SIG-M5 (cell line): ENCODE measurements at places on chromosomes 11 and 22.

DNA sequence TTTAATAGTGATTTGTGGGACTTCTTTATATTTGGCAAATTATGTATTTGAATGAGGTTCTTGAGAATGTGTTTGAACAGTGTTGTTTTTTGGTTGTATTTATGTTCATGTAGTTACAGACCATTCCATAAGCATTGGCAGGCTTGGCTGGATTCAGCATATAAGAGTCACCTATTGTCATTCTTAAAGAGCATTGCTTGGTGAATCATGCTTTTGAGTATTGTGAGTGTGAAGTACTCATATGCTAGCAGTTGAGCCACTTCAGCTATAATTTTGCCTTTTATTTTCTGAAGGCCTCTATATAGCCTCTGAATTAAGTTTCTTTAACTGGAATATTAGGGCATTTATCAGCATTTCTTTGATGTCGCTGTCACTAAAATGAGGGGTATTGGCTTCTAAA lies 110.0 kb upstream of the GAL start:
- no peak for DNase-seq

DNA sequence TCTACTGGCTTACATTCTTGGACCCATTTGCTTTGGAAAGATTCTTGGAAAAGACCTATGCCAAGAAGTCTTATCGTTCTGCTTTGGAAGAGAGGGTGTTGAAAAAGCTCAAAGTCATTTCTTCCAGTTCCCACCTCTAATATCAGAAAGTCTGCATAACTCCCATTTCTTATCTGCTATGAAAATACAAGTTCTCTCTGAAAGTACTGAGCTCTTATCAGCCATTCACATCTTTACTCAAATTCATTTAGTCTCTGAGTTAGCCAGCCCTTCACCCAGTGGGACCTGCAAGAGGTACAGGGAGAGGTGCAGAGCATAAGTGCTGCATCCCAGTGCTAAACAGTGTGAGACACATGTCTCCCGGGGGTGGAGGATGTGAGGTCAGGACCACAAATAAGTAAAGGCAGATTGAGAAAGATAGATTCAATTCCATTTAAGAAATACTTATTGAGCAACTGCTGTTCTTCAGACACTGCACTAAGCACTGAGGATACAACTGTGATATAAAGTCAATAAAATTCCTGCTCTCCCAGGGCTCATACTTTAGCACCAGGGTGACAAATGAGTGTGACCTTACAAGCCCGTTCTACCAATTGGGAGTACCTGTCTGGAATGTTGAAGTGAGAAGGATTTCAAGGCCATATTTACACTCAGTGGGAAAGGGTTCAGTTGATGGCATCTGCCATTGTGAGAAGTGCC lies 76.7 kb downstream of the PISD start:
- no peak for DNase-seq

- DNase-seq: no peak
These were observed 46.6 kb downstream of the RDX start for GRCh38 chr11:110249766-110250165.

GRCh38 chr11:13535819-13536218 lies 40.0 kb upstream of the PTH start:
- DNase-seq: no peak

DNA sequence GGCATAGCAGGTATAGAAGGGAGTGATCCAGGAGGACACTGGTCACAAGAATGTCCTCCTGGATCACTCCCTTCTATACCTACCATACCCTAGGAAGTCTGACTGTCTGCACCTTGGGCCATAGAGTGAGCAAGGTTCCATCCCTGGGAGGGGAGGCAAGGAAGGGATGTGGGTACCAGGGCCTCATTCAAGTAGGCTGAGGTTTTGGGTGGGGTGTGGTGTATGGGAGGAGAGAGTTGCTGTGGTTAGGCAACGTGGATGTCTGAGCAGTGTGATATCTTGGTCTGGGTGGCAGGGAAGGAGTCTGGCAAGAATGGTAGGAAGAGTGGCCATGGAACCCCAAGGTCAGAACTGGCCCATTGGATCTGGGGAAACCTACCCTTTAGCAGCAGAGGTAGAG lies 13.2 kb downstream of the PPFIBP2 start:
- no peak for DNase-seq

DNA sequence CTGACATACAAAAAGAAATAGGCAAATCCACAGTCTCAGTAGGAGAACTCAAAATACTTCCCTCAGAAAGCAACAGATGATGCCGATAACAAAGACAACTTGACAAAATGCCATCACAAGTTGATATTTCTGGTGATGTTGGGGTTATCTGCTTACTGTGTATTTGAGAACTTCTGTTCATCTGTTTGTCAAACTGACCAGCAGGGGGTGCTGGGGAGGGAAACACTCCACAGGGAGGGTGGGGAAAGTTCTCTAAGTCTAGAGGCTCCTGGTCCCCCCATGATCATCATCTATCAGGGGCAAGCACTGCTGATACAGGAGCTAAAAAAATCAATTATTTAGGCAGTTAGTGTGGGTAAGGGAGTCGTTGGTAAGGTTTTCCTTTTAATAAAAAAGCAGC lies 19.2 kb downstream of the GLYATL1 start:
- no peak for DNase-seq

DNA sequence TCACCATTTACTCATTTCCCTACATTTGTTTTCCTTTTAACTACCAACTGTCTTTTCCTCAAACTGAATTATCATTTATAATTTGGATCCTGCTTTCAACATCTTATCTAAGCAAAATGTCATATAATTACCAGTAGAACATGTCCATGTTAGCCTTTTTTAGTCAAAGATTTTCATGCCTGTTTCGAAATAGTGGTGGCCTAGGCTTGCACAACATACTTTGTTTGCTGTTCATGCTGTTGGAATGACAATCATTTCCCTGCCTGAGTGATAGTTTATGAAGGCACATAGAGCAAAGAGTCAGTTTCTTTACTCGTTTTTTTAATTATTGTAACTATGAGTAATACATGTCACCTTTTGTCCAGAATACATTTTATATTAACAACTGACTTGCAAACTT lies 144.3 kb upstream of the ANO3 start:
- no peak for DNase-seq

- DNase-seq: no peak
These were observed 817 bp downstream of the ARL2 start for GRCh38 chr11:65014726-65015227.

DNA sequence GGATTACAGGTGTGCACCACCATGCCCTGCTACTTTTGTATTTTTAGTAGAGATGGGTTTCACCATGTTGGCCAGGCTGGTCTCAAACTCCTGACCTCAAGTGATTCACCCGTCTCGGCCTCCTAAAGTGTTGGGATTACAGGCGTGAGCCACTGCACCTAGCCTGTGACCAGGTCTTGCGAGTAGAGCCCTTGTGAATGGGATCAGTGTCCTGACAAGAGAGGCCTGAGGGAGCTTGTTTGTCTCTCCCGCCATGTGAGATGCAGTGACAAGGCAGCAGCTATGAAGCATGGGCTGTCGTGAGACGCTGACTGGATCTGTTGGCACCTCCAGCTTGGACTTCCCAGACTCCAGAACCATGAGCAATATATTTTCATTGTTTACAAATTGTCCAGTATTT lies 69.3 kb downstream of the LRRC32 start:
- no peak for DNase-seq

DNA sequence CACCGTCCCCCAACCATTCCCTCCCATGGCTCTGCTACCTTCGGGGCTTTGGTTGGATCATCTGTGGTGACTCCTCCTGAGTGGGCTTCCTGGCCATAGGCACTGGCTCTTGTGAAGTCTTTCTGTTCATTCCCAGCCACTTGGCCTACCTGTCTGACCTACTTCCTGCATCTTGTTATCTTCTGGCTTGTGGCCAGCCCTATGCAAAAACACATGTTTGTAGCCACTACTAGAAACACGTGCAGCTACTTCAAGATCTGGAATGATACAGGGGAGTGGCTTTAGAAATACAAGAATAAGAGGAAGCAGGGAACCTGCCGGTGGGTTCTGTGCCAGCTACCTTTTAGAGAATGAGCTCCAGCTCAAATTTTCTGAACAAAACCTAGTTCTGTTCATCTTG lies 20.9 kb downstream of the RCOR2 start:
- no peak for DNase-seq

DNA sequence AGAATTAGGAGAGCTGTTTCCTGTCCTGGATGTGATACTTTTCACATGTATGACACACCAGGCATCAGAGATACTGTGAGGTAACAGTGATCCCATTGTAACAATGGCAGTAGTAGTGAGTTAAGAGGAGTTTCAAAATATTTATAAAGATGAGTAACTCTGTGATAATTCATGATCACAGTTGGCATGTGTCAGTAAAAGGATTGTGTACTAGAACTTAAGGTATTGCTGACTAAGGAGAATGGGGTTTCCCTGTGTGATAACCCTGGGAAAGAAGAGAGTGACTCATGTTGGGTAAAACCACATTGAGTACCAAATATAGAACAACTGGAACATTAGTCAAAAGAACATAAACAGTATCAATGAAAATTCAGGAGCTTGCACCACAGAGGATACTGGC lies 22.9 kb upstream of the SLC5A1 start:
- no peak for DNase-seq

DNA sequence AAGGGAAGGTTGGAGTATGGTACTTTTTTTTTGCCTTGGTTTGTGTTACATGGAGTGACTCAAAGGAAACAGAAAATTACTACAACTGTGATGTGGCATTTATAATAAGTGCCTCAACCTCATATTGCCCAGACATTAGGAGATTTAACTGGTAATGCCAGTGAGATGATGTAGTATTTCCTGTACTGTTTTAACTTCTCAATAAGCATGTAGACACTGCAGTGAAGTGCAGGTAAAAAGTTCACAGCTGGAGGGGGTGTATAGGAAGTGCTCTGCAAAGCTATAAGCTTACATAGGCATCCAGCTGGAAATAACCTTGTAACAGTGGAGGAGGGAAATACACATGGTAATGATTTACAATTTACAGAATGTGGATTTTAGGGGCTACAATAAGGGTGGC lies 138.2 kb upstream of the MTMR2 start:
- DNase-seq: no peak

- no peak for DNase-seq
These were observed 447.5 kb upstream of the KIRREL3 start for GRCh38 chr11:127448101-127448500.

- no peak for DNase-seq
These were observed 28.9 kb downstream of the NAP1L4 start for GRCh38 chr11:2963112-2963754.

- no peak for DNase-seq
These were observed 50.4 kb downstream of the DBX1 start for GRCh38 chr11:20109731-20110445.

GRCh38 chr11:88104408-88104807 lies 70.8 kb downstream of the RAB38 start:
- no peak for DNase-seq

GRCh38 chr11:117849781-117850414 lies 25.4 kb upstream of the FXYD2 start:
- no peak for DNase-seq

DNA sequence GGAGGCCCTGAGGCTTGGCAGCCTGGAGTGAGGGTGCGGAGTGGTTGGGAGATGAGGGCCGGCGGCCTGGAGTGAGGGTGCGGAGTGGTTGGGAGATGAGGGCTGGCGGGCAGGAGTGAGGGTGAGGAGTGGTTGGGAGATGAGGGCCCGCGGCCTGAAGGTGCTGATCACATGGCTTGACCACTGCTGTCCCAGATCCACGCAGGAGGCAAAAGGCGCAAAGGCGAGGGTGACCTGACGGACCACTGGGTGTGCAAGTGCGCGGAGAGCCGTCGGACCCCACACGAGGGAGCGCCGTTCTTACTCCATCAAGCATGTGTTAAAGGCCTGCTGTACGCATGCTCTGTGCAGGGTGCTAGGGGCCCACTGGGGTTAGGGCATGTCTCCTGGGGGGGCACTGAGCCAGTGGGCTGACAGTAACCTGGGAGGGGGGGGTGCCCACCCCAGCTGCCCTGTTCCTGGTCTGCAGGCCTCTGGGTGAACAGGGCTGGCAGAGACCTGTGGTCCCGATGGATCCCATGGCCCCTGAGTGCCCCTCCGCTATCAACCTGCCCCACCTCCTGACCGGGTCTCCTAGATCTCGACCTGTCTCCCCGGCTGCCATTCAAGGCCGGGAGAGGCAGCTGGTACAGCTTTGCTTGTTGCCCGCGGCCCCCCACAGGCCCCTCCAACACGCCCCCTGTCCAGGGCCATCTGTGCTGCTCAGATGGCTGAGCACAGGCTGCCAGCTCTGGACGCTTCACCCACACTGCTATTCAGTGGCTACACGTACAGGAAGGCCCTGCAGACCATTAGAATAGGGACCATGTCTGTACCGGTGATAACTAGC lies 21.1 kb downstream of the MRGPRD start:
- no peak for DNase-seq

DNA sequence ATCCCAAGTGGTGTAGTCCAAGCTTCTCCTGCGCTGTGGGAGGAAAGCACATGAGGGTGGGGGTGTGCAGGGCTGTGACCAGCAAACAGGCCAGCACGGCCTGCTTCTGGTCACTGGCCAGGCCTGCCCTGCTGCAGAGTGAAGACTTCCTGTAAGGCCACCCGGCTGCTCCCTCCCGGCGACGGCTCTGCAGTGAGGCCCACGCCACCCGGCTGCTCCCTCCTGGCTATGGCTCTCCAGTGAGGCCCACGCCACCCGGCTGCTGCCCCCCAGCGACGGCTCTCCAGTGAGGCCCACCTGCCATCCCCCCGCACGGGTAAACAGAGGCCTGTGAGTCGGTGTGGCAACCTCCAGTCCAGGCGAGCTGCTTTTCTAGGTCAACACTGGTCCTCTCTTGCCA lies 31.4 kb upstream of the BRSK2 start:
- no peak for DNase-seq

DNA sequence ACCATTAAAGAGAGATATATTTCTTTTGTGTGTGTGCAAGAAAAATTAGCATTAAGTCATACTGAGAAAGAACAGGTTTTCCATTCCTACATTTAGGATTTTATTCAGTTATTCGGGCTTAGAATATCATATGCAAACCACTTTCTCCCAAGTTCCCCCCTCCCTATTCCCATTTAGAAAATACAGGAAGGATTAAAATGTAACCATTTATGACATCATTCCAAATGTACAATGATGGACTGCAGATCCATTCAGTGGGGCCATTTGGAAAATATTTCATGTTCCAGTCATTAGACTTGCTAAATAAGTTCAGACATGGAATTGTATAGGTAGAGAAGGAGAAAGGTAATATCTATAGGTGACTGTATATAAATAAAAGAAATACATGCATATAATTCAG lies 228.6 kb upstream of the MPPED2 start:
- DNase-seq: no peak

GRCh38 chr11:79078456-79078855 lies 362.4 kb downstream of the TENM4 start:
- DNase-seq: no peak

- no peak for DNase-seq
These were observed 18.0 kb downstream of the TENM4 start for GRCh38 chr11:79422866-79423265.

- no peak for DNase-seq
These were observed 164.0 kb upstream of the PDGFD start for GRCh38 chr11:104327861-104328511.
